ENCODE measurements at places on chromosomes 3 and 15.
A peak's percentile ranks its signal among the peaks of the same experiment; 100 is the strongest.

GRCh38 chr3:123883701-123884202 is 380 bp downstream of the MYLK start:
- DNase-seq, result no peak

DNA sequence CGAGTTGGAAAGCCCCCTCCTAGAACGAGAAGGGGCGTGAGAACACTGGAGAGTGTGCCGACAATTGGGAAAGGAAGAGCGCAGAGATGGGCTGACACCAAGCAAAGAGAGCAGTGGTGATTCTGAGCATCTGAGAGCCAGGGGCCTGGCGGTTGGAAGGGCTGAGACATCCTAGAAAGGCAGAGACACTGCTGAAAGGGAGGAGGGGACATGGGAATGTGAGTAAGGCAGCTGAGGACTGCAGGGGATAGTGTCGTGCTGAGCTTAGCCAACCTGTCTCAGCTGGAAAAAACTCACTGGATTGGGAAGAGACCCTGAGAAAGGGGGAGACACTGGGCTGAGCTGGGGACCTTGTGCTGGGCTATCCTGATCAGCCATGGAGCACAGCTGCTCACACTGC is 58.1 kb upstream of the SLC6A6 start:
- DNase-seq, result no peak

DNA sequence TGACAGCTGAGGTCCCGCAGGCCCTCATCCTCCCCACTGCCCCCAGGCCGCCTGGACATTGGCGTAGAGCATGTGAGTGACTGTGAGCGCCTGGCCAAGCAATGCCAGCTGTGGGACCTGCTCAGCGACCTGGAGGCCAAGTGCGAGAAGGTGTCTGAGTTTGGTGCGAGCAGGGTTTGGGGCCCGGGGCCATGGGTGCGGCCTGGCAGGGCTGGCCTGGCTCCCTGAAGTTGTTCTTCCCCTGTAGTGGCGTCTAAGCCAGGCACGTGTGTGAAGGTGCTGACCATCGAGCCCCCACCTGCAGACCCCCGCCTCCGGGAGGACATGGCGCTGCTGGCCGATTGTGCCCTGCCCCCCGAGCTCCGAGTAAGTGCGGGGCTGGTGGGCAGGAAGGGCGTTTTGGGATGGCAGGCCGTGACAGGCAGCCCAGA is 4.2 kb downstream of the ABTB1 start:
- DNase-seq, result no peak

GRCh38 chr3:129984125-129984524 is 9.6 kb downstream of the TRH start:
- DNase-seq, result no peak

DNA sequence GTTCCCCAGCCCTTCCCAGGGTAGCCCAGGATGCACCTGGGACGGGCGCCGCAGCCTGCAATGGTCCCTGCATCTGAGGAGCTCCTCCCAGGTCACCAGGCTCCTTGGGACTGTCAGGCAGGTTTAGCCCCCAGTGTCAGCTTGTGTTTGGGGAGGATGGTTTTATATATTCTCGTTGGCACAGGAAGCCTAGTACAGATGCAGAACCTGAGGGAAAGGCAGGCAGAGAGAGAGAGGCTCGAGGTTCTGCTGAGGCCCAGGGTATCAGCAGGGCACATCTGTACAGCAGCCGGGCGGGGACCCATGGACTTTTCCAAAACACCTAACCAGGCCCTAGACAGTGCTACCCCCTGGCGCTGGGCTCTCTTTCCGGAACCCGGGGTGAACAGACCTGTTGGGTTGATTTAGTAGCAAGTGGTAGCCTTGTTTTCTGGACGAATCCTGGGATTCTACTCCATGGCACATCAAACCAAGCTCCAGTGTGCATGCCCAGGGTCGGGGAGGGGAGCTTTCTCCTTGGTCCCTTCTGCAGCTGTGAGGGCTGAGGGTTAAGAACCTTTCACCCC is 8.6 kb downstream of the PAK6 start:
- DNase-seq, result no peak

DNA sequence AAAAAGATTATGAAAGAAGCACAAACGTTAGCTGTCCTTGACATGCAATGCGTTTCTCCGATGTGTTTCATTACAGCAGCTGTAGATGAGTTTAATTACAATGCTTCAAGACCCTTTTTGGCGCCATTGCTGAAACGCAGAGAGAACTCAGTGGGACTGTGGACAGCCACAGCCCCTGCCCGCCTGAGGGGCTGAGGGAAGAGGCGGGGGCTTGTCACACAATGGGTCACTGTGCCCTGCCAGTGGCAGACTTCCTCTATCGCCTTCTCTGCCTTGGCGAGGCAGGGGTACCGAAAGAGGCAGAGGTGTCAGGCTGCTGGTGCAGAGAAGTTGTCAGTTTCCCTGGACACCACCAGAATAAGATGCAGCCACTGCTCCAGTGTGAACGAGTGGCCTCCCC is 252.0 kb downstream of the NR2F2 start:
- DNase-seq, result no peak

GRCh38 chr3:188842639-188843038 is 329.1 kb upstream of the TPRG1 start:
- no peak for DNase-seq

DNA sequence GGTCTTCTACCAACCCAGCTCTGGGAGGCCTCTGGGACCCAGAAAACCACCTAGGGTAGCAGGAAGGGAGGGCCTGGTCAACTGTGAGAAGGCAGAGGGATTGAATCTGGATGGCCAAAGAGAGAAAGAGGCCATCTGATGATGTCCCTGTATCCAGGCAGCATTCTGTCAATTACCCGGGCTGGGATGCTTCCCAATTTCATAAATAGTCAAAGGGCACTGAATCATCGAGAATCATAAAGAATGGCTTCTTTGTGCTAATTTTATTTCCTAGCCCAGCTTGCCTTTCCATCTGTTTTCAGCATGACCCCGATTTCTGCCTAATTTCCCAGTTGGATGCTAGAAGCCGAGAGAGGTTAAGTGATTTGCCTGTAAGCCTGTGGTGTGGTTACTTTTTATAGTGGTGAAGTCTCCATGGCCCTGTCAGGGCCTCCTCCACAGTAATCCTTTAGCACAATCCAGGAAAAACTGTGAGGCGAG is 129.2 kb downstream of the FAM43A start:
- DNase-seq, result no peak

DNA sequence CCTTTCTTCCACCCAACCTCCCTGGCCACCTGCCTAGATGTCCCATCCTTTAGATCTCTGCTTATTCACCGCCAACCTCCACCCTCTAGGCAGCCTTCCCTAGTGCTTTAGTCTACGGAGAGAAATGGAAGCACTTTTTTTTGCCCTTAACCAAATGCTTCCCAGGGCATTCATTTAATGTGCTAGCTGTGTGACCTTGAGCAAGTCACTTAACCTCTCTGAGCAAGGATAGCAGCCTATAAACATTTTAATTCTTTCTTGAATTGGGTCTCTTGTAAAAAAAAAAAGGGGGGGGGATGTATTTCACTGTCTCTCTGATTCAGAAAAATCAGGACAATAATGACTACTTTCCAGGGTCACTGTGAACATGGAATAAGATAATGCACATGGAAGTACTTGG is 3.2 kb upstream of the INSYN1 start:
- DNase-seq, result no peak

DNA sequence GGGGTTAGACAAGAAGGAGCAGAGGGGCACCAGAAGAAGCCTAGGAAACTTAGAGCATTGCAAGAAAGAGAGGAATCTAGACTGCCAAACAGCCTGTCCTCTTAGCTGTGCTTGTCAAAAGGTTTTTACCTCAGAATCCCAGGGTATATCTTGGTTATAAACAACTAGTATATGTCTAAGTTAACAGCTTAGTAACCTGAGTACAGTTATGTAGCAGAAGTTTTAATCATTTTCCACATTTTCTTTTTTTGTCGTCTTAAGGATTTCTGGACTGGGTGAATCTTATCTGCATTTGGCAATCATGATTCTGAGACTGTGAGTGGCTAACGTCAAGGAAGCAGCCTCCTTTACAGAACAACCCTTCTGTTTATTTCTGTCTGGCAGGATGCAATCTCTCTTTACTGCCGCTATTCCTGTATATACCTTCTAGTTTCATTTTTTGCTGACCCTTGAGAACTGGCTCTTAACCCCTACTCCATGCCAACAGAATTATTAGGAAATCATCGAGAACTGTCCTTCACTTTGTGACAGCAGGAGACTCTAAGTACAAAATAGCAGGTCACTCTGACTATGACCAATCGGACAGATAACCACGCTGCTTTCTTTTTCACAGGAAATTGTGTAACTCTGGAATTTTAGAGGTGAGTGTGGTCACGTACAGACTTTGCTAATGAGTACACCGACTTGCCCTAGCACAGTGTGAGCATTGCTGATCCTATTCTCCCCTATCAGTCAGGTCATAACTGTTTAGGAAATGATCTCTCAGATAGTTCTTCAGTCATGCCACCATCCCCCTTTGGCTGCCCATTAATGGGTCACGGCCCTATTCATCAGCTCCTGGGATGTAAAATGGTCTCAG is 3.3 kb upstream of the CP start:
- no peak for DNase-seq

DNA sequence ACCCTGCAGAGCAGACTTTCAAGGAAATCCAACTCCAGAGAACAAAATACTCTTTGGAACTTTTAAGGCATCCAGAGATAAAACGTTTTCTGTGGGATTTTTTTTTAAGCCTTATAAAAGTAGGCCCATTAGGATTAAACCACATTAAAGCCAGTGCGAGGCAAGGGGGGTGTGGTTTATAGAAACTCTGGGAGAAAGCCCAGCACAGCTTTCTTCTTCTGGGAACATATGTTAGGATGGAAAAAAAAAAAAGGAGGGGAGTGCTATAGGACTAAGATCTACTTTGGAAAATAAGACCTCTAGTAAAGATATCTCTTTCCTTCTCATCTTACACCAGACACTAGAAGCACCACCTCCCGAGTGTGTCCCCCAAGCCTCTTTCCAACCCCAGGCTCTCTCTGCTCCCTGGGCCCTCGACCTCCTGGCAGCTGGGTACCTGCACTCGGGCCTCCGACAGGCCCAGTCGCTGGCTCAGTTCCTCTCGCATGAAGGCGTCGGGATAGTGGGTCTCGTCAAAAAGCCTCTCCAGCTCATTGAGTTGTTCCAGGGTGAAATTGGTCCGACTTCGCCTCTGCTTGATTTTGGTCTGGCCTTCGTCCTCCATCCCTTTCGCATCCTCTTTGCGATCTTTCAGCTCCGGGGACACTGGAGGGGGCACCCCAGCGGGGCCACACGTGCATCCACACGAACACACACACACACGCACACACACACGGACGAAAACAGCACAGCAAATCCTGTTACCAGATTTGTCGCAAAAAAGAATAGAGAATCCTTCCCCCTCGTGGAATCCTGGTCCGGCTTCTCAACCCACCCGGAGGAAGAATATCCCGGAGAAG is 3.8 kb downstream of the SHOX2 start:
- no peak for DNase-seq

DNA sequence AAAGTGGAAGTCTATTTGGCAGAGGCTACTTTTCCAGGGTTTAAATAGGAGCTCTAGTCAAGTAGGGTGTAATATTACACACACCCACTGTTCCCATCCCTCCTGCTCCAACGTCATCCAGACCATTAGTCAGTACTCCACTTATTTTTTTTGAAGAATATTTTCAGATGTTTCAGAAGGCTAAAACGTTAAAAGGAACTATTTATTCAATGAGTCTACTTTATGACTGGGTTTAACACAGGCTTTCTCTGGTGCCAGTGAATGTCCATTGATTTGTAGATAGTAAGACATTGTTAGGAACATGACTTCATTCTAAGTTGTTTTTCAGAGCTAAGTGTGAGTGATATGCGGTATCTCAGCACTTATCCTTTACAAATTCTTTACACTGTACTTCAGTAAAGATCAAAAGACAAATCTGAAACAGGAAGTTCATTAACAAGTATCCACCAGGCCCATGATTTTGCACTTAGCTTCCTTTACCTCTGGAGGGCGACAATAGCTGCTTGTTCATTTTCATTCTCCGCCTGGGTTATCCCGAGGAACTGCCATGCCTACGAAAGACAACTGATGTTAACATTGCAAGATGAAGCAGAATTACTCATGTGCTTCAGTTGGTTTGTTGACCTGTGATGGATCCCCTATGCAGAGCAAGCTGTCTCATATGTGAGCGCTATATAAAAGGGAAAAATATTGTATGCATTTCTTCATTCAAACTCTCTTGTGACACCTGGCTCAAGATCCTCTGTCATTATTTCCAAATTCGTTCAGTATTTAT is 158.7 kb downstream of the USP13 start:
- no peak for DNase-seq

- DNase-seq, result no peak
These were observed 276.1 kb downstream of the AGBL1 start for GRCh38 chr15:86355801-86356200.

DNA sequence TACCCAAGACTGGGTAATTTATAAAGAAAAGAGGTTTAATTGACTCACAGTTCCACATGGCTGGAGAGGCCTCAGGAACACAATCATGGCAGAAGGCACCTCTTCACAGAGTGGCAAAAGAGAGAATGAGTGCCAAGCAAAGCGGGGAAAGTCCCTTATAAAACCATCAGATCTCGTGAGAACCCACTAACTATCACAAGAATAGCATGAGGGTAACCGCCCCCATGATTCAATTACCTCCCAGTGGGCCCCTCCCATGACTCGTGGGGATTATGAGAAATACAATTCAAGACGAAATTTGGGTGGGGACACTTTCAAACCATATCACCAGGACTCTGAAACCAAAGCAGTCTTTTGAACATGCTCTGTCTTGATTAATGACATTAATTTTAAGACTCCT is 7.0 kb downstream of the RTP3 start:
- DNase-seq, result peak; percentile 8

GRCh38 chr3:128735884-128736283 is 9.9 kb downstream of the RAB7A start:
- no peak for DNase-seq

DNA sequence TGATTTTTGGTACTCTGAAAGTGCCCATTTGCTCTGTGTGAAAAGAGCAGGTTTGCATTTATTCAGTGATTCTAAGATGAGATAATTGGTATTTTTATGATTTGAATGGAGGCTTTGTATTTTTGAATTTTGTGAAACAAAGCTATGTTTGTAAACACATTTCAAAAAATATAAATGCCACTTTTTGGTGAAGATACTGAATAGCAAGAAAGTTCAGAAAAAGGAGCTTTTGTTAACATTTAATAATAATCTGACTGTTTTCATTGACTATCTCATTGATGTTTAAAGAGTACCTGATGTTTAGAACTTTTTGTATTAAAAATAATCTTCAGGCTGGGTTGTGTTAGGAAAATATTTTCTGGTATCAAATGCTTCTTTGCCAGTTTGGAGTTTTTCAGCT is 23.7 kb downstream of the TCF12 start:
- no peak for DNase-seq

GRCh38 chr3:12593473-12593872 is 36.6 kb downstream of the MKRN2 start:
- no peak for DNase-seq

DNA sequence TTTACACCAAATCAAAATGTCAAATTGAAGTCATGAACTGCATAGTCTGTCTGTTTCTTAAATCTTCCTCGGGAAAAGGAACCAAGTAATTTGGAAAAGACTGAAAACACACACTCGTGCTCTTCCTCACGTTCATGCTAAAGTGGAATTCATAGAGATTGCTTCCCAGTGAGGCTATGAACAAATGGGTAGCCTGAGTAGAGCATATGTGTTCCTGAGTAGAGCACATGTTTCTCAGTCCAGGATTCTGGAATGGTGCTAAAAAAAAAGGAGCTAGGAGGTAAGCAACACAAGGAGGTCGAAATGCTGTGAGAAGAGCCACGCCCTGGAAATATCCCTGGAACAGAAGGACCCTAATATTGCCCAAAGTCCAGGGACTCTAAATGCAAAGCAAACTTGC is 494.2 kb upstream of the THBS1 start:
- no peak for DNase-seq

- DNase-seq, result no peak
These were observed 478.4 kb upstream of the CFAP20DC start for GRCh38 chr3:59528251-59528650.
